GM23338 (cell line): ENCODE measurements at places on chromosomes 16 and 17. TPM values are rescaled to one million over a fixed set of nuclear protein-coding genes. Genes with fewer than 3 reads are reported as not detected.

- DNase-seq, result no peak
Observed at GRCh38 chr16:80775450-80775849, 28.9 kb downstream of the CDYL2 start.

DNA sequence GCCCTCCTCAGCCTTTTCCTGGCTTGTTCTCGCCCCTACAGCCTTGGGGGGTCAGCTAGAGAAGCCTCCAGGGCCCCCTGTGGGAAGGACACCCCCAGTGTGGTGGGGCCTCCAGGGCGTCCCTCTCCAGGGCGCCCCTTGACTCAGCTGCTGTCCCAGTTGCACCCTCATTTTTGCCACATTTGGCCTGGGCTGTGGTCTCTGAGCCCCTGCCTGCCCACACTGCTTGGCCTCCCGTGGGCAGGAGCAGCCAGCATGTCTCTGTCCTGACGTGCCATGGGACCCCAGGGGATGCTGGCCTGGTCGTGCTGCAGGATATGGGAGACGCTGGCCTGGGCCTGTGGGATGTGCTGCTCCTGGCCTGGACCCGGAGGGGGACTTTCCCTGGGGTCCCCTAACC is 5.0 kb downstream of the CHTF18 start:
- DNase-seq, result no peak

DNA sequence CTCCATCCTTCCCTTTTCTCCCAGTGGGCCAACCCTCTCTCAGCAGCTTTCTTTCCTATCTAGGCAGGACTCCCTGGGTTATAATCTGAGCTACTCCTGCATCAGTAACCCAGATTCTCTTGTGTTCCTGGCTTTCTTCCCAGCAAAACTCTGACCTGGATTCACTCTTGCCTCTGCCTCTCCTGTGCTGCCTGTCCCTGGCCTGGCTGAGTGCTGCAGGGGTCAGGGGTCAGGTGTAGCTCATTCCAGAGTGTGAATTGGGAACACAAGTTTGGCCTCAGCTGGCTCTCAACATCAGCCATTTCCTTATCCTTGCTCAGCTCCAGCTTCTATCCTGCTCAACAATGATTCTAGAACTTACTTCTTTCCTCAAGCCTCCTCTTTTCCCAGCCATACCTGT is 2.5 kb upstream of the ST6GALNAC2 start:
- no peak for DNase-seq

DNA sequence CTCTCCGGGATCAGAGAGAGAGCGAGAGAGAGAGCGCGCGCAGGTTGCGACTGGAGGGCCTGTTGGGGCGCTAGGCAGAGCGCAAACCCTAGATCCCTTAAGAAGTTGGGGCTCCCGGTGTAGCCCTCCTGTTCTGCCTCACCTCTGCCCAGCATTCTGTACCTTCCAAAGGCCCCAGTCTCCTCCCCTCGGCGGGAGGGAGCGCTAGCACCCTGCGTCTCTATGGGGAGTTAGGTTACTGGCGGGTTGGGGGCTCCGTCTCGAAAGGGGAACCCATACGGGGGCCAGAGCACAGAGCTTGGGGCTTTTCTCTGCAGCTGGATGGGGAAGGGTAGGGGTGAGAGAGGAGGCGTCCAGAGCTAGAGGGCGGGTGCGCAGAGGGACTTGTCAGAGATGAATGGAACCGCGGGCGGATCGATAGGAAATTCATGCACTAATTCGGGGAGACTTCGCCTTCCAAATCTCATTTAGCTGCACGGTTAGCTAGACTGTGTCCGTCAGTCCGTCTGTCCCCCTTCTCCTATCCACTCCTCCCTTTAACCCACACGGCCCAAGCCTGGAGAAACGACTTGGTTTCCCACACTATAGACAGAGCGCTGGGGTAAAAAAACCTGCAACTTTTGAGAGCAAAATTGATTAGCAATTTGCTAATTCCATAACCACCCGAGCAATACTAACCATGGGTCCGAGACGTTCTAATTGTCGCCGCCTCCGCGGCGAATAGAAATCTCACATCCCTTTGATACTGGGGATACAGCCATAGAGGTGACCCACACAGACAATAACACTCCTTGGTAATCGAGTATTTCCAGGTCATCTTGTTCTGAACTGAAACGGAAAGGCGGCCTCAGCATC is 693 bp upstream of the HOXB4 start:
- DNase-seq, result no peak

GRCh38 chr16:59179446-59180082 is 445.4 kb upstream of the GOT2 start:
- no peak for DNase-seq

- no peak for DNase-seq
Observed at GRCh38 chr17:19392303-19392702, 5.3 kb upstream of the MFAP4 start.

GRCh38 chr16:30340621-30341020 is 14.5 kb downstream of the CD2BP2 start:
- no peak for DNase-seq

DNA sequence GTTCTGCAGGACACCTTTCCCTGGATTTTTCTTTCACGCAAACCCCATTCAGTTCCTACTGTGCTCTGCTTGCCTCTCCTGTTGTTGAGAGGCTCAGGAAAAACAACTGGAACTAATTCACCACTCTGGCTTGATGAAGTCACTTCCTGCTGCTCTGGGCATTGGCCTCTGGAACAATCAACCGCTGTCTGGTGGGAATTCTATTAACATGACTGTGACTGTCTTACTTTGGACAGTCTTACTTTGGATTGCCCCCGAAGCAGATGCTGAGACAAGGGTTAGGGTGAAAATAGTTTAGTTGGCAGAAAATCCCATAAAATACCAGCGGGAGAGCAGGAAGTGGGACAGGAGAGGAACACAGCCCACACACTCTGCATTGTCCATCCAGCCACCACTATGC is 90.0 kb upstream of the HSBP1 start:
- DNase-seq, result no peak

DNA sequence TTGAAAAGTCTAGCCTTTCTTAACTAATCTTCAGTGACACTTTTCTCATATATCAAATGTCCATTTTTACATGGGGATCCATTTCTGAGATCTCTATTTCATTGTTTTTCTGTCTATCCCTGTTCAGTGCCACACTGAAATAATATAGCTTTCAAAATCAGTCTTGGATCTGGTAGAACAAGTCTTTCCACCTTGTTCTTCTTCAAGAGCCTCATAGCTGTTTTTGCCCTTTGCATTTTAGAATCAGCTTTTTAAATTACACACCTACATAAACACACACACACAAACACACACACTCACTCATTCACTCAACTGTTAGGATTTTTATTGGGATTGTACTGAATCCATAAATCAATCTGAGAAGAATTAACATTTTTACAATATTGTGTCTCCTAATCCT is 19.2 kb downstream of the GSDMB start:
- DNase-seq, result no peak

- peak; percentile 20 for DNase-seq
Observed at GRCh38 chr17:56305007-56305406, 151.7 kb downstream of the ANKFN1 start.

- no peak for DNase-seq
Observed at GRCh38 chr16:83804366-83804765, 3.4 kb upstream of the HSBP1 start.

- no peak for DNase-seq
Observed at GRCh38 chr16:24357511-24357910, 101.4 kb downstream of the CACNG3 start.

GRCh38 chr16:21566891-21567414 is 32.4 kb upstream of the METTL9 start:
- DNase-seq, result no peak

The RDM1 gene
- 3.9 and 5.2 TPM in 2 replicates for total RNA-seq

The PPL gene
- total RNA-seq, result 26.1 and 31.7 TPM in 2 replicates

The NPW gene
- 1.9 and 4.5 TPM in 2 replicates for total RNA-seq

The CDH5 gene
- not detected in 2 replicates for total RNA-seq

The CLEC16A gene
- total RNA-seq, result 17.3 and 24.1 TPM in 2 replicates

The EPOP gene
- total RNA-seq, result 1.7 and 2.4 TPM in 2 replicates
